RPMI7951 (cell line): ENCODE measurements at places on chromosomes 16 and 17. TPM values are rescaled to one million over a fixed set of nuclear protein-coding genes. Genes with fewer than 3 reads are reported as not detected.

Gene KRT33A
- total RNA-seq: not detected in 2 replicates

DNA sequence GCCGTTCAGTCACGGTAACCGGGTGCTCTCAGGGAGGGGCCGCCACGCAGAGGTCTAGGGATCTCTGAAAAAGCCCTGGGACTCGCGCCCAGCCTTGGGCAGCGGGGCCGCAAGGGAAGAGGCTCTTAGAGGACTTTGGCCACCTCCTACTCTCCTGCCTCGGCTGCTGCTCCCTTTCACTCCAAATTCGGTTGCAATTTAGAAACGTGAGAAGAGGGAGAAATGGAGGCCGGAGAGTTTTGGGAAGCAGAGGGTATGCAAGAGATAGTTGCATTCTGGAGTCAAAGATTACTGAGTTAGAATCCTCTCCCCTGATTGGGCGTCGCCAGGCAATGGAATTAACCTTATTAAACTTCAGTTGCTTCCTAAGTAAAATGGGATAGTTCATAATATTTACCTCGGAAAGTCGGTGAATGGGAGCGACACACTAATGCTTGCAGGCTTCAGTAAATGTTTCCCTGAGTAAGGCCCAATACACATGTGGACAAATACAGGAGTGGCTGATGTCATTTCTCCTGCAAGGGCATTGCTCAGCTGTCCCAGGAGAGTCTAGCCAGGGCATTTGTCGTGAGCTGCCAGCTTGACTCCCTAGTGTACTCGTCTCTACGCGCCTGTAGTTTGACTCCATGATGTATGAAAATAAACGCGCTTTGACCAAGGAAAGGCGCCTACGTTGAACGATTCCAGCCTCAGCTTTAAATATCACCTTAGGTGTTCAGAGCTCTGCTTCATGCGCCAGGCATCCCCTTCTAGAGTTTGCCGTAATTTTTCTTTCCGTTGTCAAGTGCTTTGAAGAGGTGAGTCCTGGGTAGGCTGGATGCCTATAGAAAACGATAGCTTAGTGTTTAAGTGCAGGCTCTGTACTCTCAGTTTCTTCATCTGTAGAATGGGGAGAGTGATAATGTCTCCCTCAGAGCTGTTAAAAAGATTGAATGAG lies 667 bp downstream of the OGFOD1 start:
- DNase-seq: peak; percentile 55

Gene ABCC6
- 1.7 and 4.0 TPM in 2 replicates for total RNA-seq

Gene ARL17A
- total RNA-seq: 4.3 and 5.2 TPM in 2 replicates

Gene TEKT1
- total RNA-seq: not detected in 2 replicates
